ENCODE measurements at places on chromosomes 3 and 15. TPM values are rescaled to one million over a fixed set of nuclear protein-coding genes. Genes with fewer than 3 reads are reported as not detected.

Gene TIGIT
- not detected for total RNA-seq

Gene INKA1
- 0.84 TPM for total RNA-seq

- H3K27ac ChIP-seq: peak overlapping the region; percentile 57
- peaks cover 64% of the 10 kb centered on the region for H3K4me1 ChIP-seq
- DNase-seq: peak; percentile 84
- H3K27me3 ChIP-seq: no peaks in the 10 kb centered on the region
Observed at GRCh38 chr3:50168791-50169190, 13.7 kb downstream of the SEMA3F start.

Gene CHRM5
- not detected for total RNA-seq

- peak; percentile 41 for DNase-seq
- no peak overlapping the region for H3K4me3 ChIP-seq
- no peaks in the 10 kb centered on the region for H3K4me1 ChIP-seq
Observed at GRCh38 chr3:194328053-194328657, 23.0 kb downstream of the CPN2 start.

GRCh38 chr15:100728371-100729201 is 126.2 kb downstream of the ASB7 start:
- no peak for DNase-seq
- H3K4me3 ChIP-seq: no peak overlapping the region
- no peak overlapping the region for H3K27ac ChIP-seq
- no peaks in the 10 kb centered on the region for H3K4me1 ChIP-seq
- no peaks in the 10 kb centered on the region for H3K36me3 ChIP-seq
- H3K27me3 ChIP-seq: no peaks in the 10 kb centered on the region

Gene CPNE9
- total RNA-seq: not detected

DNA sequence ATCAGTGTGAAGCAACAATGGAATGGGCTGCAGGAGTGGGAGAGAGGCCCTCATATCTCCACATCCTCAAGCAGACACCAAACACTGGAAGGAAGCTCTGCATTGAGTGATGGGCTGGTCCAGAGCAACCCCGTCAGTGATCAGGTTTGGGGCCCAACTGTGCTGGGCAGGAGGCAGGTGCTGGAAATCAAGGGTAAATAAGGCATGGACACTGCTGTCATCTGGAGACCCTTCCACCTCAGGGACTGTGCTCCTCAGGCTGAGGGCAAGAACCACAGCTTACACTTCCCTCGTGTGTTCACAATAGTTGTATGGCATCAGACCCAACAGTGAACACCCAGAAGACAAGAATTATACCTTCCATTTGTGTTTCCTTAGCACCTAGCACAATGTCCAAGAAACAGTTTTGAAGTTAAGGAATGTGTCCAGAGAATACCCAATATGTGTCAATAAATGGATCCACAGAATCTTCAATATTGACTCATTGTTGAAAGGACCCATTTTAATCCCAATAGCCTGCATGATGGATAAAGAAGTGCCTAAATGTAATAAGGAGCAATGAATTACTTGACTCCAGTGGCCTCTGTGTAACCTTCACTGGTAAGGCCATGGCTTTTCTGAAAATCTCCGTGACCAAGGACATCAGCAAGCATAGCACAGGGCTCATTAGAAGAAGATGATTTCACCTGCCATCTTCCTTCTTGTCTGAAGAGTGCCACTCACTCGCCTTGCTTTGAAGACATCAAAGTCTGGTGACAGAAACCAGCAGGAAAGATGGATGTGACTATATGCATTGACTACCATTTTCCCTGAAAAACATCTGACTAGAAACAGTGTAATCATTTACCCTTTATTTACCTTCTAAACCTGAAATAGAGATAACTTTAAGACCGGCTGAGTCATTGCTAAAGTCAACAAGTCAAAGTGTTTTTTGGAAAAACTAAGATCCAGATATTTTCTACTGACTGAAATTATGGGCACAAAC is 7.0 kb upstream of the AHSG start:
- no peak overlapping the region for H3K27ac ChIP-seq
- no peaks in the 10 kb centered on the region for H3K36me3 ChIP-seq
- DNase-seq: no peak

GRCh38 chr15:77500989-77501388 is 80.3 kb downstream of the HMG20A start:
- no peaks in the 10 kb centered on the region for H3K36me3 ChIP-seq
- no peak for DNase-seq
- no peak overlapping the region for H3K4me3 ChIP-seq
- H3K27ac ChIP-seq: no peak overlapping the region
- H3K27me3 ChIP-seq: no peaks in the 10 kb centered on the region

Gene CTDSPL
- 36.9 TPM for total RNA-seq

Gene CISH
- 0.32 TPM for total RNA-seq

Gene KLHL6
- total RNA-seq: 0.09 TPM

Gene SERINC4
- total RNA-seq: not detected

Gene PRR23E
- total RNA-seq: not detected

- no peak overlapping the region for H3K4me3 ChIP-seq
- no peaks in the 10 kb centered on the region for H3K36me3 ChIP-seq
- H3K27me3 ChIP-seq: no peaks in the 10 kb centered on the region
- H3K27ac ChIP-seq: no peak overlapping the region
- H3K4me1 ChIP-seq: peaks cover 11% of the 10 kb centered on the region
Observed at GRCh38 chr3:23325466-23326065, 122.4 kb downstream of the UBE2E2 start.

Gene PLD1
- 0.21 TPM for total RNA-seq

GRCh38 chr15:91047545-91048199 is 25.3 kb upstream of the VPS33B start:
- no peaks in the 10 kb centered on the region for H3K36me3 ChIP-seq
- H3K27me3 ChIP-seq: peaks cover 14% of the 10 kb centered on the region
- DNase-seq: no peak
- no peaks in the 10 kb centered on the region for H3K4me1 ChIP-seq
- no peak overlapping the region for H3K27ac ChIP-seq

GRCh38 chr3:71012971-71013370 is 570.6 kb downstream of the FOXP1 start:
- H3K4me1 ChIP-seq: peaks cover 7% of the 10 kb centered on the region
- DNase-seq: no peak
- no peak overlapping the region for H3K27ac ChIP-seq
- H3K4me3 ChIP-seq: no peak overlapping the region

DNA sequence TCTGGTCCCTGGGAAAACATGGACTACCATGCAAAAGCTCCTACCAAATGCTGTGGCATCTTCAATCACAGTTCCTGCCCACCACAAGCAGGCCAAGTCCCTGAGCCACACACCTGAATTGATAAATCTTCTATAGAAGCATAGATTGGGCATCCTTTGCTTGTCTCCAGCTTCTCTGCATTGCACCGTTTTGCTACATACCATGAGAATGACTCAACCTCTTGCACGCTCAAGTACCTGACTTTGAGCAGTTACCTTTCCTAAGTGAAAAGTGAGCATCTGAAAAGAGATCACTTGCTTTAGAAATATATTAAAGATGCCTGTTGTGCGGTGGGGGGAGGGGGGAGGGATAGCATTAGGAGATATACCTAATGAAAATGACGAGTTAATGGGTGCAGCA is 31.3 kb downstream of the GATM start:
- H3K4me3 ChIP-seq: no peak overlapping the region
- H3K27ac ChIP-seq: no peak overlapping the region
- no peaks in the 10 kb centered on the region for H3K4me1 ChIP-seq

Gene SEMA7A
- total RNA-seq: 3.5 TPM

- H3K27me3 ChIP-seq: no peaks in the 10 kb centered on the region
- no peak overlapping the region for H3K27ac ChIP-seq
- H3K4me1 ChIP-seq: no peaks in the 10 kb centered on the region
- H3K36me3 ChIP-seq: no peaks in the 10 kb centered on the region
Observed at GRCh38 chr3:11904157-11904556, 57.5 kb upstream of the TAMM41 start.

- no peaks in the 10 kb centered on the region for H3K4me1 ChIP-seq
- no peaks in the 10 kb centered on the region for H3K27me3 ChIP-seq
- no peak overlapping the region for H3K27ac ChIP-seq
Observed at GRCh38 chr3:32712506-32713055, 27.6 kb downstream of the CNOT10 start.

Gene ZNF619
- total RNA-seq: 7.6 TPM

Gene CPEB1
- total RNA-seq: 2.1 TPM

Gene MESP2
- not detected for total RNA-seq

- no peaks in the 10 kb centered on the region for H3K36me3 ChIP-seq
- H3K27me3 ChIP-seq: peaks cover 24% of the 10 kb centered on the region
- H3K4me3 ChIP-seq: no peak overlapping the region
- no peak for DNase-seq
Observed at GRCh38 chr3:45169125-45169904, 23.1 kb upstream of the CDCP1 start.

Gene PTX3
- total RNA-seq: 9.1 TPM

GRCh38 chr15:86255247-86255646 is 175.6 kb downstream of the AGBL1 start:
- no peak for DNase-seq
- H3K4me3 ChIP-seq: no peak overlapping the region

Gene ERC2
- 24.8 TPM for total RNA-seq

DNA sequence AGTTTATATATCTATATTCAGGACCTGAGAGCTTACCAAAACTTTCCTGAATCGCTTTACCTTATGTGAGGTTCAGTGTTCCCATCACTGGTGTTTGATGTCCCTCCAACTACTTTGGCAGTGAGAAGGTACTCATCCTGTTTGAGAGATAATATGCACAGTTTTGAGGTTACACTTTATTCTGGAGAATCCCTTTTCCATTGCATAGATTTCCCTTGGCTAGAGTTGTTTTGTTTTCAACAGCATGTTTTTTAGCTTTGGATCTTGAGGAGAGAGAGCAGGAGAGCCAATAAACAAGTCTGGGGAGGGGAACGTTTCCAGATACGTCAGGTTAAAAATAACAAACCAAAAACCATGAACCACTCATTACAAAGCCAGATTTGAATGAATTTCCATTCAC is 33.6 kb downstream of the CD200 start:
- H3K27me3 ChIP-seq: no peaks in the 10 kb centered on the region
- H3K36me3 ChIP-seq: peaks cover 10% of the 10 kb centered on the region
- H3K4me1 ChIP-seq: no peaks in the 10 kb centered on the region
- no peak overlapping the region for H3K4me3 ChIP-seq
- H3K27ac ChIP-seq: peak overlapping the region; percentile 54

DNA sequence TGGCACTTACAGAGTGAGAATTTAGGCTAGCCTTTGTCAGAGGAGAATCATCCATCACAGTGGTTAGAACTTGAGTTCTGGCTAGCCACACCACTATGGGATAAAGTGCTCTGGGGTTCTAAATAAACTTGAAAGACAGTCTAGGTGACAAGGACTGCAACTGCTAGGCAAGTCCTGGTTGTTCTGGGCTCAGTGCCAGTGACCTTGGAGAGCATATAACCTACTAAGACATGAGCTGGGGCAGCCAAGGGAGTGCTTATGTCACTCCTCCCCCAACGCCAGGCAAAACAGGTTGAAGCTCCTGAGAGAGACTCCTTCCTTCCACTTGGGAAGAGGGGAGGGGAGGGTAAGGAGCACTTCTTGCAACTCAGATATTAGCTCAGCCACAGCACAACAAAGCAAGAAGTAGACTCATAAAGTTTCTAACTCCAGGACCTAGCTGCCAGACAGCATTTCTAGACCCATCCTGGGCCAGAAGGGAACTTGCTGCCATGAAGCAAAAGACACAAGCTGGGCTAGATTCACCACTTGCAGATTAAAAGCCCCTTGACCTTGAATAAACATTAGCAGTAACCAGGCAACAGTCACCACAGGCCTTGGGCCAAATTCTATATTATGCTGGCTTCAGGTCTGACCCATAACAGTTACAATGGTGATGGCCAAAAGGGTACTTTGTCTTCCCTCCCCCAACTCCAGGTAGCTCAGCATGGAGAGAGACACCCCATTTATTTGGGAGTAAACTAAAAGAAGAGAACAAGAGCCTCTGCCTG is 963.7 kb downstream of the PLOD2 start:
- no peaks in the 10 kb centered on the region for H3K4me1 ChIP-seq
- no peaks in the 10 kb centered on the region for H3K27me3 ChIP-seq
- DNase-seq: no peak

Gene RNF111
- total RNA-seq: 32.3 TPM

Gene LDHAL6B
- total RNA-seq: not detected

GRCh38 chr3:125220183-125220582 is 7.6 kb upstream of the SLC12A8 start:
- H3K36me3 ChIP-seq: no peaks in the 10 kb centered on the region
- DNase-seq: no peak
- no peak overlapping the region for H3K27ac ChIP-seq
- H3K4me1 ChIP-seq: peaks cover 10% of the 10 kb centered on the region
- no peak overlapping the region for H3K4me3 ChIP-seq

- H3K4me3 ChIP-seq: no peak overlapping the region
- H3K4me1 ChIP-seq: no peaks in the 10 kb centered on the region
- H3K27ac ChIP-seq: no peak overlapping the region
Observed at GRCh38 chr15:62940755-62941361, 101.7 kb upstream of the TPM1 start.

Gene A4GNT
- total RNA-seq: not detected

DNA sequence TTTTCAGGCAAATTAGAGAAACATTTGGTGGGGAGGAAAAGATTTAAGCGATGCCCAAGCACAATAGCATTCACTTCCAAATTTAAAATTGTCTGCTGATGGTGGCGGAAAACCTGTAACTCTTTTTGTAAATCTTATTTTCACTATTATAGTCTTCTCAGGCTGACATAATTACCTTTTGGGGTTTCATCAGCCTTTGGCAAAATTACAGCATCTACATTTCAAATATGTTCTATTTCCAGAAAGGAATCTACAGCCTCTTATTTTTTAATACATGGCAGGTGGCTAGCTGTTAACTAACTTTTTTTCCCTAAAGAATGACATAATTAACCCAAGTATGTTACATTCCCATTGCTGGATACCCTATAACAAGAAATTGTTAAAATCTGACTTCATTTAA is 391.5 kb upstream of the CCDC54 start:
- H3K27me3 ChIP-seq: no peaks in the 10 kb centered on the region
- H3K4me3 ChIP-seq: no peak overlapping the region
- H3K4me1 ChIP-seq: no peaks in the 10 kb centered on the region
- no peaks in the 10 kb centered on the region for H3K36me3 ChIP-seq

Gene AADAC
- total RNA-seq: not detected

Gene TUSC7
- not detected for total RNA-seq
